ENCODE measurements at places on chromosomes 5 and 9. TPM values are rescaled to one million over a fixed set of nuclear protein-coding genes. Genes with fewer than 3 reads are reported as not detected.

DNA sequence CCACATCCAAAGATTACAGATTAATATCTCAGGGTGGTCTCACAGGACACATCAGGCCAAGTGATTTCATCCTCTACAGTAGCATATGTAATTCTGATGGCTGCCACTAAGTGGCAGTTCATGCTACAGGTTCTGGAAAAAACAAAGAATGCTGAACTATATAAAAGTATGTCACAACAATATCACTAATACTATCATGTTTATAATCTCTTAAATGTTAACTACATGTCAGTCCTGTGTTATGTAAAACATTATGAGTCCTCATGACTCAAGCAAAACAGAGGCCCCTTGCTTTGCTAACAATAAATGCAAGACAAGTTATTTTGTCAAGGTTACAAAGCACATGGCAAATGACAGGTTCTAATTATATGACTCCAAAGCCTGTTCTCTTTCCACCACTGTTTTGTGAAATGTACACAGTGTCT lies 233.2 kb downstream of the FBXL17 start:
- H3K36me3 ChIP-seq: peaks cover 5% of the 10 kb centered on the region
- H3K27ac ChIP-seq: no peak overlapping the region
- H3K4me3 ChIP-seq: no peak overlapping the region
- DNase-seq: no peak
- no peaks in the 10 kb centered on the region for H3K4me1 ChIP-seq
- no peaks in the 10 kb centered on the region for H3K27me3 ChIP-seq

GRCh38 chr5:135645336-135646180 lies 66.8 kb upstream of the CXCL14 start:
- peaks cover 3% of the 10 kb centered on the region for H3K4me1 ChIP-seq
- peaks cover 2% of the 10 kb centered on the region for H3K27me3 ChIP-seq
- no peak for DNase-seq
- H3K27ac ChIP-seq: no peak overlapping the region
- no peak overlapping the region for H3K4me3 ChIP-seq

GRCh38 chr5:51650824-51651223 lies 267.6 kb downstream of the ISL1 start:
- peaks cover 5% of the 10 kb centered on the region for H3K36me3 ChIP-seq
- H3K4me1 ChIP-seq: no peaks in the 10 kb centered on the region
- no peak for DNase-seq
- H3K27ac ChIP-seq: no peak overlapping the region
- no peaks in the 10 kb centered on the region for H3K27me3 ChIP-seq
- H3K4me3 ChIP-seq: no peak overlapping the region

GRCh38 chr9:135039916-135040645 lies 47.4 kb upstream of the OLFM1 start:
- no peak overlapping the region for H3K27ac ChIP-seq
- H3K27me3 ChIP-seq: peaks cover 8% of the 10 kb centered on the region
- H3K36me3 ChIP-seq: peaks cover 5% of the 10 kb centered on the region
- DNase-seq: no peak
- H3K4me3 ChIP-seq: no peak overlapping the region

DNA sequence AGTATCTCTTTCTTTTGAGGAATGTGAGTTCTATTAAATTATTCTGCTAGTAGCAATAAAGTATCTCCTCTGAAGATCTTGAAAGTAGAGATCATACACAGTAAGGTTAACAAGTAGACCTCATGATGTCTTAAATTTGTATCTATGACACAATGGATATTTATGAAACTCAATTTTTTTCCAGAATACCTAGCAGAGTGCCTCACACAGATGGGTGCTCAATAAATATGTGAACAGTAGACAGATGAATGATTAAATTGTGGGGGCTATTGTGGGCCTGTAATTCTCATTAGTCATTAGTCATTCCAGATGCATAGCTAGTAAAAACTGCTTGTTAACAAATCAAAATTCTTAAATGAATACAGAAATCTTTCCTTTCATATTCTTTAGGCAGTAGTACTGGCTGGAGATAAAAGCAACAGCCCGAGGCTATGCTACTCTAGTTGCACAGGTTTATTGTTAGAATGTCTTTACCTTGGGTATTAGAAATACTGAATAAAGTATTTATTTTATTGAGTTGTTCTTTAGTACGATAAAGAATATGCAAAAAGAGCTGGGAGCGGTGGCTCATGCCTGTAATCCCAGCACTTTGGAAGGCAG lies 22.0 kb downstream of the CHD1 start:
- H3K27me3 ChIP-seq: no peaks in the 10 kb centered on the region
- H3K36me3 ChIP-seq: no peaks in the 10 kb centered on the region
- no peak for DNase-seq
- H3K4me3 ChIP-seq: no peak overlapping the region

DNA sequence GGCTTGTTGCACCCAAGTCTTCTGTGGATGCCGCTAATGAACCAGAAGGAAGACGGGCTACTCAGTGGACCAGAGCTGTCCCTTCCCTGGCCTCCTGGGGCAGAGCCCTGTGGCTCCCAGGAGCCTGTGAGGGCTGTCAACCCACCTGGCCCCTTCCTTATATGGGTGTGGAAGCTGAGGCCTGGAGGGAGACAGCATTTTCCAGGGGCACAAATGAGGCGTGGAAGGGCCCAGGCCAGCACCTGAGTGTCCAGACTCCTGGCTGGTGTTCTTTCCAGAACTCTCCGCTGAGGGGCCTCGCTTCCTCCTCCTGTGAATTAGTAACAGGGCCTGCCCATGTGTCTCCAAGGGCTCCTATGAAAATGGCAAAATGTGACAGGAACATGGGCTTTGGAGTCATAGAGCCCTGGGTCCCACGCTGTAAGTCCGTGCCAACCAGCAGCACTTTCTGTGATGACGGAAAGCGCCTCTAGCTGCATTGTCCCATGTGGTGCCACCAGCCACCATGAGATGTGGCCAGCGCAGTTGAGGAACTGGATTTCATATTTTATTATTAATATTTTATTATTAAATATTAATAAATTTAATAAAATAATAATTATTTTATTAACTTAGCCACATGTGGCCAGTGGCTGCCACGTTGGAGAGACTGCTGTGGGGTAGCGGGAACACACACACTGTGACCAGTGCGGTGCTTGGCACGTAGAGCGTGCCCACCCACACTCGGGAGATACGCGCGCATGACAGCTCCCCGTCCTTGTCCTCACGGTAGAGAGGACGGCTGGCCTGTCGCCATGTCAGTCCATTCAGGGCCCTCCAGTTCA lies 18.3 kb downstream of the LAMC3 start:
- no peaks in the 10 kb centered on the region for H3K36me3 ChIP-seq
- no peak for DNase-seq
- H3K27me3 ChIP-seq: peaks cover 8% of the 10 kb centered on the region

Gene FCN2
- total RNA-seq: not detected

DNA sequence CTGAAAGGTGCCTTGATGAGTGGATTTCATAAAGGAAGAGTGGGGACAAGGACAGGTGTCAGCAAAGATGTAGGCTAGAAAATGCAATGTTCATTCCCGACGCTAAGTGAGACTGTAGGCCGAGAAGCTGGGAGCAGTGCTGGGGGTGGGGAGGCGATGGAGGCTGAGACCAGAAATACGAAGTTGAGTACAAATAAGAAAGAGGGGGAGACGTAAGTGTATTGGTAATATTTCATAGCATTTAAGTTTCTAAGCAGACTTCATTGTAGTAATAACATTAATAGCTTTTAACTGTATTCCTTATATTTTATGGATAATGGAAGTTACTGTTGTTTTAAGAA lies 11.0 kb downstream of the TRIP13 start:
- no peak overlapping the region for H3K27ac ChIP-seq
- no peak for DNase-seq
- peaks cover 4% of the 10 kb centered on the region for H3K4me1 ChIP-seq
- peaks cover 2% of the 10 kb centered on the region for H3K27me3 ChIP-seq

DNA sequence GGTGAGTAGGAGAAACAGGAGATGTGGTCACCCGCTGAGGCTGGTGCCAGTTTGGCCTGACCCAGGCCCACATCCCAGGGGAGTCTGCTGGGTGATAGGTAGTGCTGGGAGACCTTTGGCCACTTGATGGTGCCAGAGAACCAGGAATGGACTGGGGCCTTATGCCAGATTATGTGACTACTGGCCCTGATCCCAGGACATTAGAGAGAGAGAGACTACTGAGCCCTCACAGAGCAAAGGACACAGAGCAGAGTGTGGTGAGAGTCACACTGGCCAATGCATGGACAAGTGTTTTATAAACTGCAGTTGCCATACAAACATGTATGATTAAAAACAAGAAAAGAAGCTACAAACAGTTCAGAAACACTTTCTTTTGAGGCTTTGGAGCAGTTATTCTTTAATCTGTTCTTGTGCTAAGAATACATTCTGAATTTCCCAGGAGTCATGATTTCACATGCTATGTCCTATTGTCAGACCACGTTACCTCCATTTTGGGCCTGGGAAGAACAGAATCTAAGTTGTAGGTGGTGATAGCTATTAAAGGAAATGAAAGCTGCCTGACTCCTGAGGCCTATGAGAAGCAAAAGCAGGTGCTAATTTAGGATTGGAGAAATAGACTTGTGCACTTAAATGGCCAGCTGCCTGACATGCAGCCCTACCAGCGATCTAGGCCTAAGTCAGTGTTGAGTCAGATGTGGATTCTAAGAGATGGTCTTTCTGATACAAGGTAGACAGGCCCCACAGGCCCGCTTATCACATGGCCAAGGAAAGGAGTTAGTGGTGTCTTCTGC lies 32.6 kb upstream of the TMOD1 start:
- no peaks in the 10 kb centered on the region for H3K4me1 ChIP-seq
- H3K36me3 ChIP-seq: no peaks in the 10 kb centered on the region
- H3K27ac ChIP-seq: no peak overlapping the region
- H3K4me3 ChIP-seq: no peak overlapping the region
- DNase-seq: peak; percentile 77
- H3K27me3 ChIP-seq: no peaks in the 10 kb centered on the region

DNA sequence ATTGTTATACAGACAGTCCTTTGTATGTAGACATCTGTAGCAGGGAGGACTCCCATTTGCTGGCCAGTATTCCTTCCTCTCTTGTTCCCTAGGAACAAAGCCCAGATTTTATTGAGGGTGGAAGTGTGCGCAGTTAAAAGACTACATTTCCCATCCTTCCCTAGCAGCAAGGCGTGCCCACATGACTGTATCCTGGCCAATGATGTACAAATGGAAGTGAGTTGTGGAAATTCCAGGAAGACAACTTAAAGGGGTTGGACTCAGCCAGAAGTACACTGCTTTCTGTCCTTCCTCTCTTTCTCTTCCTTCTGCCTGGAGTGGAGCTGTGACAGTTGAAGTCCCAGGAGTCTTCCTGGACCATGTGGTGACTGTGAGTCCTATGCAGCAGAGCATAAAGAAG lies 89.0 kb downstream of the HRH2 start:
- peak overlapping the region; percentile 60 for H3K27ac ChIP-seq
- no peak for DNase-seq
- H3K4me1 ChIP-seq: peaks cover 39% of the 10 kb centered on the region
- peaks cover 10% of the 10 kb centered on the region for H3K27me3 ChIP-seq
- peak overlapping the region; percentile 65 for H3K4me3 ChIP-seq

GRCh38 chr5:15864536-15865215 lies 314.9 kb downstream of the MARCHF11 start:
- H3K27me3 ChIP-seq: no peaks in the 10 kb centered on the region
- H3K27ac ChIP-seq: no peak overlapping the region
- no peak overlapping the region for H3K4me3 ChIP-seq
- DNase-seq: no peak
- peaks cover 17% of the 10 kb centered on the region for H3K4me1 ChIP-seq

GRCh38 chr9:9177081-9177480 lies 1377.5 kb upstream of the DMAC1 start:
- peaks cover 4% of the 10 kb centered on the region for H3K27me3 ChIP-seq
- no peak overlapping the region for H3K4me3 ChIP-seq
- H3K4me1 ChIP-seq: peaks cover 15% of the 10 kb centered on the region

GRCh38 chr5:179559284-179560252 lies 9.2 kb downstream of the RUFY1 start:
- H3K4me1 ChIP-seq: no peaks in the 10 kb centered on the region
- DNase-seq: peak; percentile 95
- H3K36me3 ChIP-seq: no peaks in the 10 kb centered on the region

Gene PDZD2
- total RNA-seq: 23.3 TPM

- no peak overlapping the region for H3K27ac ChIP-seq
- H3K4me1 ChIP-seq: peaks cover 5% of the 10 kb centered on the region
- no peak overlapping the region for H3K4me3 ChIP-seq
- H3K36me3 ChIP-seq: no peaks in the 10 kb centered on the region
- no peaks in the 10 kb centered on the region for H3K27me3 ChIP-seq
Observed at GRCh38 chr9:125103770-125104460, 39.4 kb downstream of the SCAI start.

DNA sequence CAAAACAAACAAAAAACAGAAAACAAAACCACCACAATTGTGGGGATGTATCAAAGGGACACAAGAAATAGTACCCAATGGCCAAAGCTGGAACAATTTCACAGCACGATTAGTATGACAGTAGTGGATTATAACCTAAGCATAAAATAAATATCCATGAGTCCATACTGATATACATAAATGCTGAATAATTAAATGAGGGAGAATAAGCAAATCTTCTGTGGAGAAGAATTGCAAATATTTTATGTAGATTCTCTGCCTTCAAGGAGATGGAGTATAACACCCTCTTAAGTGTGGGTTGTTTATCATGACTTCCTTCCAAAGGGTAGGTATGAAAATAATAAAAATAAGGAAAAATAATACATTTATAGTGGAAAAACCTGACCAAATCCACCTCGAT lies 325.4 kb downstream of the PDE4D start:
- no peaks in the 10 kb centered on the region for H3K36me3 ChIP-seq
- DNase-seq: no peak
- H3K4me1 ChIP-seq: peaks cover 5% of the 10 kb centered on the region

GRCh38 chr9:27165068-27165467 lies 56.0 kb downstream of the TEK start:
- no peak overlapping the region for H3K27ac ChIP-seq
- H3K4me3 ChIP-seq: no peak overlapping the region
- no peaks in the 10 kb centered on the region for H3K4me1 ChIP-seq
- no peak for DNase-seq
- H3K27me3 ChIP-seq: peaks cover 2% of the 10 kb centered on the region
- H3K36me3 ChIP-seq: no peaks in the 10 kb centered on the region

Gene FLT4
- total RNA-seq: 0.17 TPM

Gene FANCC
- 22.9 TPM for total RNA-seq

Gene SLC6A18
- not detected for total RNA-seq

DNA sequence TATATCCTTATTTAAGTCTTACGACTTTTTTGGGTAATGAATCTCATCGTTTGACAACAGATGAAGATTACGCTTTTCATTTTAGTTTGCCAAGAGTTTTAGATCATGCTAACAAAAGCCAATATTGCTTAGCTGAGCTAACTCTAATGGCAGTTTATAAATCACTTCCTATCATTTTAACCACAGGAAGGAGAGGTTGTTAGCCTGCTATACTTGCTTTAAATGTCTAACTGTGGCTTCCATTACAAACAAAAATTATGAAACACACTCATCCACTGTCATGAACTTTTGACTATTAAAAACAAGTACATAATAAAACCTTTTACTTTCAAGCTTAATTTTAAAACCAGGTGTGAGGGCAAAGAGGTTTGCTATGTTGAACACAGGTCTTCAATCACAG lies 53.7 kb upstream of the ANKH start:
- DNase-seq: no peak
- H3K4me1 ChIP-seq: no peaks in the 10 kb centered on the region
- no peaks in the 10 kb centered on the region for H3K36me3 ChIP-seq
- no peak overlapping the region for H3K27ac ChIP-seq
- H3K4me3 ChIP-seq: no peak overlapping the region
